ENCODE measurements at places on chromosomes 11 and 22.

DNA sequence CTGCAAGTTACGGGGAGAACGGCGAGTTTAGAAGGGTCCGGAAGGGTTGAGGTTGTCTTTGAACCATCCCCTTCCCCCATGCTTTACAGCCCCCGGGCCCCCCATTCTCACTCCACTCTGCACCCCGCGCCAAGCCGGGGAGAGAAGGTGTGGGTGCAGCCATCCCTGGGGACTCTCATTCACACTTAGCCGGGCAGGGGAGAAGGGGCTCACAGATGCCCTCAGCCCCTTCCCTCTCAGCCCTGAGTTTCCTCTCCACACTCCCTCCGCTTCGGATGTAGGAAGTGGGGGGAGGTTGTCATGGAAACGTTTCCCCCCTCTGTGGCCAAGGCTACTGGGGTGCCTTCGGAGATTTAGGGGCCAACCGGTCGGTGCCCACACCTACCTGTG lies 334 bp downstream of the CADM1 start:
- no peak for DNase-seq

- DNase-seq, result no peak
Observed at GRCh38 chr11:94558468-94558867, 8.7 kb upstream of the PIWIL4 start.

DNA sequence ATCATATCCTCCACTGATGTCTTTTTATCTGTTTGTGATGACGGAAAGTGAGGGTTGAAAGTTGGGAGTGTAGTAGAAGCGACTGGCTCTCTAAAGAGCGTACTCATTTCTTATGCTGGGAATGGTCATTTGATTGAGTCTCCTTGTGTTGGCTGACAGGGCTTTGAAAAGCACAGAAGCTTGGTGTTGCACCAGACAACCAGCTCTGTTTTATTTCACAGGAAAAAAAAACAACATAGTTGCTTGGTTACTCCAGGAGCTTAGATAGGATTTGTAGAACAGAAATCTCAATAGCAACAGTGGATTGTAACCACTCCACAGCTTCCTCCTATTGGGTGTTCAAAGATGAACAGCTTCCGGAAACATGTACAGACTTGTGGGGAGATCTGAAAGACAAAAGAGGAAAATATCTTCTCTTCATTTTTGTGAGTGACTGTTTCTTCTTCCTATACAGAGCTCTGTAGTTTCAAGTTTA lies 2.7 kb downstream of the RBM14 start:
- DNase-seq, result peak; percentile 57

- peak; percentile 12 for DNase-seq
Observed at GRCh38 chr11:122637541-122637940, 18.0 kb upstream of the UBASH3B start.

DNA sequence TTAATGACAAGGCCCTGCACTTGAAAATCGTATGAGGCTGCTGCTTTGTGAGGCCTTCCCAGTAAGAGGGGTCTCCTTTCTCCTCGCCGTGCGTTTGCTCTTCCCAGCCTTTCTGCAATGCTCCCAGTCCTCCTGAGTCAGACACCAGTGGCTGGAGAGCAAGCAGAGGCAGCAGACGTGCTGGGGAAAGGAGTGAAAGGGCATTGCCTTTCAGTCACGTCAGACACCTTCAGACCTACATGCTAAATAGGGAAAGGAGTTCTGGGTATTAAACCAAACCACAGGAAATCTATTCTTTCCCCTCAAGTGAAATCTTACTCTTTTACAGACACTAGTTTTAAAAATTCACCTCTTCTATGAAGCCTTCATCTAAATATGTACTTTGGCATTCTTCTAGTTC lies 274.8 kb downstream of the NTM start:
- no peak for DNase-seq
